ENCODE measurements at places on chromosomes 7 and 10.

DNA sequence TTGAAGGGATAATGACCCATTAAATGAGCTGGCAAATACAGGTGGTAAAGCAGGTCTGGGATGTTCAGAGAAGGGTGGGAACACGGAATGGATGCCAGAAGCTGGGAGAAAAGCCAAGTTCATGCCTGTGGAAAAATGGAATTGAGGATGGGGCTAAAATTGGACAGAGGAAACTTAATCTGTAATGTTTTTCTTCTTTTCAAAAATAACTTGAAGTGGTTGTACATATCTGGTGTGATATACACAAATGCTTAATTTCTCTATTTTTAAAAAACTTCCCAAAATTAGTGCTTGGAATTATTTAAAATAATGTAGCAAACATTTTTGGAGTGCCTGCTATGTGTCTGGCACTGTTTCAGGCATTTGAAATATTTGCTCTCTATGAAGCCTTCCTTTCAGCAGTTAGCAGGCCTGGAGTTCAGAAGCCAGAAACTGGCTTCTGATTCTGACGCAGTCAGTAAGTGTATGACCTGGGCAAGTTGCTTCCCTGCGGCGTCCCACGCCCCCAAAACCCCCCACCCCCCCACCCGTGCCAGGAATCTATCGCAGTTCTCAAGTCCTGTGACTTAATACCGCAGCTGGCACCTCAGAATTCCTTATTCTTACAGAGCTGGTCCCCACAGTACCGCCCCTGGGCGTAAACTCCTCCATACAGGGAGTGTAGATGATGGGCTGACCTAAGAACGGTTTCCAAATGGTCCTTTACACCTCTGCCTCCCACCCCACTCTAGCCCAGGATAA, 828 bp upstream of the MALSU1 start:
- no peak for DNase-seq

DNA sequence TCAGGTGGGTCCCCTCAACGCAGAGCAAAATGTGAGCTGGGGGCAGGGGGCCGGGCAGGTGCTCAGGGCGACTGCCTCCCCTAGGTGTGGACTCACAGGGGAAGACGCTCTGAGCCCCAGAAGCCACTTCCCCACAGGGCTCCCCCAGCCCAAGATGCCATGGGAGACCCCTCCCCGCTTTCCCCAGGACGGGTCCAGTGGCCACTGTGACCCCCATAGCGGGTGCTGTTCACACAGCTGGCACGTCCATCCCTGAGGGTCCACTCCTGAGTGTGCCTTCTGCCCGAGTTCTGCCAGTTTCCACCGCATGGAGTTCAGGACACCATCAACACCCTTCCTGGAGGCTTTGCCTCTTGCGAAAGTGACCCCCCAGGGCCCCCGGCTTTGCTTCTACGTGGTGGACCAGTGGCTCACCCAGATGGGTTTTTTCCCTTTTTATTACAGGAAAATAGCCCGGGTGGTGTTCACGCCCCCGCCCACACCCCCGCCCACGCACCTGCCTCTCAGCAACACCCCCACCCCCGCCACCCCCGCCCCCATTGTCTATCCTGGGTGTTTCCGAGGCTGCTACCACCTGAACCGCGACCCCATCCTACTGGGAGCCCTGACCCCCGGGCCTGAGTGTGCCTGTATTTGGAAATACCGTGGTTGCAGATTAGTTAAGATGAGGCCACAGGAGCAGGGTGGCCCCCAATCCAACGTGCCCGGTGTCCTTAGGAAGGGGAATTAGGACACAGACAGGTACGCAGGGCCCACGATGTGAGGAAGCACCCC, 32.0 kb downstream of the ADAP1 start:
- DNase-seq: no peak

DNA sequence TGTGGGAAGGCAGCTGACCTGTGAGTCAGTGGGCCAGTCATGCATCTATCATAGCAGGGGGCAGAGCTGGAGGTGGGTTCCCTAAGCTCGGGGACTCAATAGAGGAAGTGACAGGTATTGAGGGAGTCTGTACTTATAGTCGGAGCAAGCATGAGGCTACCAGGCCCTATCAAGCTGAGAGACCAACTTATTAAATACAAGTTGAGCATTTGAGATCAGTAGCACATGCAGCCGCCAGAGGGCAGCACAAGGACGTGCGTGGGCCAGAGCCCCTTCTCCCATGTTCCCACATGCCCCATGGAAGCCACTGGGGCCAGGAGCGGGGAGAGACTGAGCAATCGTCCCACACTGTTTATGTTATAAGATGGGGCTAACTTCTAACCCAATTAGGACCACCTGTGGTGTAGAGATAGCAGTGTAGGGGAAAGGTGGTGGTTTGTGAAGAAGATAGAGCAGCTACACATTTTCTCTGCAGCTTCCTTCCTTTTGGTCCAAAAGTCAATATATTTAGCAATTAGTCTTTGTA, 13.0 kb upstream of the STK31 start:
- DNase-seq: peak; percentile 4

DNA sequence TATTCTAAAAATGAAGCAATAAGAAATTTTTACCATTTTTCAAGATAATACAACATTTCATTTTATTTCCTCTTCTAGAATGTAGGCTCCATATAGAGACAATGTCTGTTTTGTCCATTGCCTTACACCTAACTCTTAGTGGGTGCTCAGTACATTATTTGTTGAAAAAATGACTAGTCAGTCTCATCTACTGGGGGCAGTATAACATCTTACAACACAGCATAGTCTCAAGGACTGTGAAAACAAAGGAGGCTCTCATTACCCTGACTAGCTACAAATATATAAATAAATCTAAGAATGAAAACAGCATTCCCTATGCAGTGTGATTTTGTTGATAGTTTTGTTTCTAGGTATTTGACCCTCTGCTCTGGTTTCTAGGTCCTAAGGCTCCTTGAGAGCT, 11.6 kb downstream of the CRPPA start:
- DNase-seq: no peak

DNA sequence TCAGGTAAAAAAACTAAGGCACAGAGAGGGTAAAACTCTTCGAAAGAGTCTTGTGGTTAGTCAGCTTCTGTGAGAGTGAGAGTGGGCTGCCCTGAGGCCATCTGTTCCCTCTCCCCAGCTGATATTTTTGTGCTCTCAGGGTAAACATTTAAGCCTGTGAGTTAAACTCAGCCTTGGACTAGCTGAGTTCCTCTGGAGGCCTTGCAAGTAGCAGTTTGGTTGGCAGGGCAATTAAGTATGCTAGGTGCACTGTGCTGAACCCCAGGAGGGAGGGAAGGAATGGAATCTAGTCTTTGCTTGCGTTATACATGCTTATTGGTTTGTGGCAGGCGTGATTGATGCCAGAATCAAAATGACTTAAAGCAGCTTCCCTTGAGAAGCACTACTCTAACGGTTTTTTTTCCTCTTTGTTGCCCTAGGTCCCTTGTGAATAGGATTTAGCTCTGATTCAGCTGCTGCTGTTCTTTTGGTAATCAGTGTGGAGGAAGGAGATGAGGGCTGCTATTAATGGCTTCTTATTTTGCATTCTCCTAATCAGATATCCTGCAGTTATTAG, 140.2 kb downstream of the AUTS2 start:
- DNase-seq: no peak

- DNase-seq: no peak
These were observed 182.1 kb upstream of the SHH start for GRCh38 chr7:155994279-155994811.

All from anterior cingulate cortex (tissue), 58 donors.